ENCODE measurements at places on chromosomes 1 and 21.
A peak's percentile ranks its signal among the peaks of the same experiment; 100 is the strongest.

- DNase-seq = no peak
Measured at GRCh38 chr1:246793356-246793896, 69.2 kb downstream of the SCCPDH start.

- no peak for DNase-seq
Measured at GRCh38 chr1:7233646-7234470, 448.6 kb downstream of the CAMTA1 start.

DNA sequence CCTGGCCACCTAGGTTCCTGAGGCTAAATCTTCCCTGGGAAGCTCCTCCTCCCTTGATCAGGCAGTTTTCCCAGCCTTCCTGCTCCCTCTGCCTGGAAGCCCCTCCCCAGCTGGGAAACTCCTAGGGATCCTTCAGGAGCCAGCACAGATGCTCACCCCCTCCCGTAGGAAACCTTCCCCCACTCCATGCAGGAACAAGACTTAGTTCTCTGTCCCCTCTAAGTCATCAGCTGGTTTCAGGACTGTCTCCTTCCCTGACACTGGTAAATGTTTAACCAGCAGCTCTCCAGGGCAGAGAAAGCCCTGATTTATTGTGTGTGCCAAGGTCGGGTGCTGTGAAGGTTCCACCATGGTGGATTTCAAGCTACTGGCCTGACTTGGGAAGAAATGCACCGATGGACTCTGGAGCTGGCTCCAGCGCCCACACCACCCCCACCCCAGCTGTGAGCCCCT is 25.0 kb downstream of the TTC39A start:
- DNase-seq = no peak

GRCh38 chr1:63892632-63893395 is 119.0 kb downstream of the ROR1 start:
- peak; percentile 69 for DNase-seq

- no peak for DNase-seq
Measured at GRCh38 chr1:44830900-44831304, 12.2 kb downstream of the PTCH2 start.

GRCh38 chr1:46205791-46206190 is 2.7 kb downstream of the LURAP1 start:
- no peak for DNase-seq

- no peak for DNase-seq
Measured at GRCh38 chr1:145926686-145927062, 610 bp downstream of the RBM8A start.

Measured in GM03348 (cell line).